ENCODE measurements at places on chromosomes 12 and 14.

DNA sequence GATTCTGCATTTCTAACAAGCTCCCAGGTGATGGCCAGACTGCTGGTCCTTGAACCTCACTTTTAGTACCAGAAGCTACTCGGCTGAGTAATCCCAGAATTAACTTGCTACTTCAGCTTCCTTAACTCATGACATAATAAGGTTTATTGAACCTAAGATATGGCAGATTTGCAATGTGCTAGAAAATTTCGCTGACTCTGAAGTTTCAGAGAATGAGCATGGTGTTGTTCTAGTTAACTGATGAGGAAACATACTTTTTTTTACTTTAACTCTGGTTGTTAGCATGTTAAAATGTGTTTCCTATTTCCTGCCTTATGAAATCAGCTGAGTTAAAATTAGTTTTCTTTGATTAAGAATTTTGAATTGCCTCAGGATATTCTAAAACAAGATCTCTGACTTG is 23.1 kb upstream of the COX16 start:
- H3K4me3 ChIP-seq = no peak overlapping the region
- no peak overlapping the region for H3K27ac ChIP-seq
- no peaks in the 10 kb centered on the region for H3K4me1 ChIP-seq

DNA sequence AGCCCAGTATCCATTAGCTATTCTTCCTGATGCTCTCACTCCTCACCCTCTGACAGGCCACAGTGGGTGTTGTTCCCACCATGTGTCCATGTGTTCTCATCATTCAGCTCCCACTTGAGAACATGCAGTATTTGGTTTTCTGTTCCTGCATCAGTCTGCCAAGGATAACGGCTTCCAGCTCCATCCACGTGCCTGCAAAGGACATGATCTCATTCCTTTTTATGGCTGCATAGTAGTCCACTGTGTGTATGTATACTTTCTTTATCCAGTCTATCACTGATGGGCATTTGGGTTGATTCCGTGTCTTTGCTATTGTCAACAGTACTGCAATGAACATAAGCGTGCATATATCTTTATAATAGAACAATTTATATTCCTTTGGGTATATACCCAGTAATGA is 8.9 kb downstream of the ATG2B start:
- H3K4me1 ChIP-seq = peaks cover 3% of the 10 kb centered on the region
- H3K27me3 ChIP-seq = no peaks in the 10 kb centered on the region
- no peak for DNase-seq
- H3K4me3 ChIP-seq = no peak overlapping the region
- H3K27ac ChIP-seq = no peak overlapping the region
- H3K36me3 ChIP-seq = no peaks in the 10 kb centered on the region

- no peak overlapping the region for H3K4me3 ChIP-seq
- H3K4me1 ChIP-seq = no peaks in the 10 kb centered on the region
- peaks cover under 1% of the 10 kb centered on the region for H3K27me3 ChIP-seq
- no peak for DNase-seq
- H3K36me3 ChIP-seq = no peaks in the 10 kb centered on the region
Measured at GRCh38 chr12:738712-739111, 13.7 kb upstream of the WNK1 start.

DNA sequence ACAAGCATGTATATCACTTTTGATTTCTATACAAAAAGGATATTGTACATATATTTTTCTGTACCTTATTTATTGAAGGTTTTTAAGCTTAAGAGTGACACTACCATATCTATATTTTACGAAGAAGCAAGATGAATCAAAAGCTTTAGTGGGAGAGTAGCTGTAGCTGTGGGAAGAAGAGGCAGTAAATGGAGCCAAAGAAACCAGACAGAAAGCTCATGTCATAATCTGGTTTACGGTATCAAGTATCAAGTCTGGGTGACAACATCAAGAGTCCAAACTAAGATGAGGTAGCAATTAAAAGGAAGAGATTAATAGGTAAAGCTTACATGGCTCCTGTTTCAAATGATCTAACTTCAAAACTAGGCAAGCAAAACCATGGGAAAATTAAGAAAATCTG is 54.8 kb downstream of the CEP83 start:
- DNase-seq = no peak
- H3K4me3 ChIP-seq = no peak overlapping the region
- no peaks in the 10 kb centered on the region for H3K4me1 ChIP-seq
- H3K27ac ChIP-seq = no peak overlapping the region

DNA sequence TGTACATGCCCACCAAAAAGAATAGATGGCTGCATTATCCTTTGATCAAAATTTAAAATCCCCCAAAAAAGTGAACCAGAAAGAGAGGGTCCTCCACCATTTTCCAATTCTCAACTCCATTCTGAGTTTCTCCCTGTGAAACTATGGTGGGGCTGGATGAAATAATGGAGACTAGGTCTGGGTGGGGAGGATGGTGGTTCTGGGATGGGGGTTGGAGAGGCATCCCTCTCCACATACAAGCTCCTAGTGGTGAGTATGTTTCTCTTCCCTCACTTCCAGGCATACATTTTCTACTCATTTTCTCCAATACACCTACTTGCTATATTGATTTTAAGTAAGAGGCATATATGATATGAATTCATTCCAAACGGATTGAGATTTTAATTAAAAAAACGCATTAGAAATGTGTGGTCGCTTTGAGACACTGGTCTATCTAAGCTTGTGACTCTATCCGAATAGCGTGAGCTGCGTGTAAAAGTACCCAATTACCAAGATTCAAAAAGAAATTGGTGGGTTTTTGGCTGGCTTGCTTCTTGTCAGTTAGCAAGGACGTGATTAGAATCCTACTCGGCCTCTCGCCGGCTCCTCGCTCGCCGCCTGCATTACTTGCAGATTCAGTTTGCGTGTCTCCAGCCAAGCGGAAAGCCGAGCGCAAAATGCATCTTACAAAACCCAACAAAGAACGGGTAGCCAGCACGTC is 3.4 kb downstream of the ASCL1 start:
- peak overlapping the region; percentile 84 for H3K4me3 ChIP-seq
- peaks cover 14% of the 10 kb centered on the region for H3K4me1 ChIP-seq
- H3K27me3 ChIP-seq = peaks cover 41% of the 10 kb centered on the region
- H3K27ac ChIP-seq = no peak overlapping the region
- H3K36me3 ChIP-seq = peaks cover 9% of the 10 kb centered on the region

DNA sequence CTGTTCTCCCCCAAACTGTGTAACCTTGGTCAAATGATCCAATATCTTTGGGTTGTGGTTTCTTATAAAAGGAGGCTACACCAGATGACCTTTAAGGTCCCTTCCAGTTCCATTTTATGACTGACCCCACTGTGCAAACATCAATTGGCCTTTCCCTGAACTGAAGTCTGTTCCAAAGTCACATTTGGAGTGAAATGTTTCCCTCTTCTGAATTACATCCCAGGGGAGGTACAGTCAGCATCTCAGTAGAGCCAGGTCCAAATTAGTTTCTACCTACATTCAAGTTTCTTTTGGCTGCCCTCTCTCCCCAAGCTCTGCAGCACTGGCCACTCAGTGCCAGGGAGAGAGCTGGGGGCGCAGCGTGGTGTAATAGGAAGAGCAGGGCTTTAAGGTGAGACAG is 34.4 kb downstream of the LIMA1 start:
- no peak for DNase-seq
- peaks cover 4% of the 10 kb centered on the region for H3K4me1 ChIP-seq

- no peaks in the 10 kb centered on the region for H3K27me3 ChIP-seq
- no peaks in the 10 kb centered on the region for H3K4me1 ChIP-seq
- no peak overlapping the region for H3K4me3 ChIP-seq
- H3K27ac ChIP-seq = no peak overlapping the region
- H3K36me3 ChIP-seq = no peaks in the 10 kb centered on the region
- no peak for DNase-seq
Measured at GRCh38 chr12:90323217-90323616, 614.6 kb upstream of the ATP2B1 start.

GRCh38 chr14:61406675-61407074 is 85.3 kb downstream of the PRKCH start:
- H3K27ac ChIP-seq = no peak overlapping the region
- H3K4me1 ChIP-seq = peaks cover 12% of the 10 kb centered on the region
- H3K4me3 ChIP-seq = no peak overlapping the region
- peaks cover 2% of the 10 kb centered on the region for H3K27me3 ChIP-seq
- no peak for DNase-seq
- H3K36me3 ChIP-seq = no peaks in the 10 kb centered on the region

- peak; percentile 91 for DNase-seq
- no peaks in the 10 kb centered on the region for H3K36me3 ChIP-seq
- H3K4me3 ChIP-seq = no peak within 1 kb of the TSS
- no peak within 1 kb of the TSS for H3K27ac ChIP-seq
Measured at GRCh38 chr12:53984901-53985691, at the start of gene HOXC10. Gene HOXC10 (plus strand): TSS chr12:53985146. CDS start chr12:53985260, 114 bp downstream.

DNA sequence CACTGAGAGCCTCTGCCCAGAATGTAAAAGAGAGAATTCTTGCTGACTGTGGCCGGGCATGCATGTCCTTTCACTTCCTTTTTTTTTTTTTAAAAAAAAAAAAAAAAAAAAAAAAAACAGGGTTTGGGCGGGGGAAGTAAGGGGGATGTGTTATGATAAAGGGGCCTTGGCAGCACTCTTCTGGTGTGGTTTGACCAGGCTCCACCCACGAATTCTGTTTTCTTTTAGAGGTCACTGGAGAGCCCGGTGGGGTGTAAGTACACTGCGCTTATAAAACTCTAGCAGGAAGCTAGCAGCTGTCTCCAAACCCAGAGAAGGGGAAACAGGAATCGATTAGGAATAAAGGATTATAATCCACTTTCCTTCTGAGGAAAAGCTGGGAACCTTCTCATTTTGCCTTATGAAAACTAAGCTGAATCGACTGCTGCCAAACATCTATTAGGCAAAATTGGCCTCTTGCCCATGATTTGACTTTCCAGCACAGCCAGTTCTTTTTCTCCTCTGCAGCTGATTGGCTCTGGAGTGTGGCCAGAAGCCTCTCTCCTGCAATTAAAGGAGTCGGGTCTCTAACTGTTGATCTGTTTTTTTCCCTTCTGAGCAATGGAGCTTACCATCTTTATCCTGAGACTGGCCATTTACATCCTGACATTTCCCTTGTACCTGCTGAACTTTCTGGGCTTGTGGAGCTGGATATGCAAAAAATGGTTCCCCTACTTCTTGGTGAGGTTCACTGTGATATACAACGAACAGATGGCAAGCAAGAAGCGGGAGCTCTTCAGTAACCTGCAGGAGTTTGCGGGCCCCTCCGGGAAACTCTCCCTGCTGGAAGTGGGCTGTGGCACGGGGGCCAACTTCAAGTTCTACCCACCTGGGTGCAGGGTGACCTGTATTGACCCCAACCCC is 27.7 kb upstream of the HIGD1C start:
- H3K27me3 ChIP-seq = peaks cover 2% of the 10 kb centered on the region
- H3K27ac ChIP-seq = no peak overlapping the region
- H3K4me1 ChIP-seq = peaks cover 15% of the 10 kb centered on the region
- no peaks in the 10 kb centered on the region for H3K36me3 ChIP-seq

DNA sequence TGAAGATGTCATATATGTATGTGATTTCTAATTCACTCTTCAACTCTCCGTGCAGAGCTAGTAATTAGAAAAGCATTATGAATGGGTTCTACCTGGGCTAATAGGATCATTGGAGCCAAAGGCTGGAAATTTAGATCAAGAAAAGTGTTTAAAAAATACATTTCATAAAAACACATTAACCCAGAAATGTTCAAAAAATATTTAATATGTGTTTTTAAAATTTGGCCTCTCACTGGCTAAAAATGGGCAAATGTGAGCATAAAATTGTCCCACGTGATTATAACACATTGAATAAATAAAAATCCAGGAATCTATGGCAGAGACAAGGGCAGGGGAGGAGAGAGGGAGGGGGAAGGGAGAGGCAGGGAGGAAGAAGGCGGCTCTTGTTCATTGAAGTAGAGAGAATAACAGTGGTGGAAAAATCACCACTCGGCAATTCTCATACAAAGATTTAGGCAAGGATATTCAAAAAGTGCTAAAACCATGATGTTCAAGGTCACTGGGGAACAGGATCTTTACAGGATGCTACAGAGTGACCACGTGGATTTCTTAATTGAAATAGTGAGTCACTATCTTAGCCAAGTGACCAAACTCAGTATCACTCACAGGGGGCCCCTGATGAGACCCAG is 38.8 kb downstream of the FBXO21 start:
- peaks cover 8% of the 10 kb centered on the region for H3K4me1 ChIP-seq
- no peak for DNase-seq
- H3K27me3 ChIP-seq = peaks cover 4% of the 10 kb centered on the region
- H3K4me3 ChIP-seq = no peak overlapping the region
- no peak overlapping the region for H3K27ac ChIP-seq

- H3K4me1 ChIP-seq = peaks cover 44% of the 10 kb centered on the region
- no peak for DNase-seq
- H3K27me3 ChIP-seq = peaks cover 9% of the 10 kb centered on the region
- H3K4me3 ChIP-seq = no peak overlapping the region
- H3K27ac ChIP-seq = peak overlapping the region; percentile 98
- peaks cover 6% of the 10 kb centered on the region for H3K36me3 ChIP-seq
Measured at GRCh38 chr12:131988054-131988796, 38.5 kb downstream of the EP400 start.

DNA sequence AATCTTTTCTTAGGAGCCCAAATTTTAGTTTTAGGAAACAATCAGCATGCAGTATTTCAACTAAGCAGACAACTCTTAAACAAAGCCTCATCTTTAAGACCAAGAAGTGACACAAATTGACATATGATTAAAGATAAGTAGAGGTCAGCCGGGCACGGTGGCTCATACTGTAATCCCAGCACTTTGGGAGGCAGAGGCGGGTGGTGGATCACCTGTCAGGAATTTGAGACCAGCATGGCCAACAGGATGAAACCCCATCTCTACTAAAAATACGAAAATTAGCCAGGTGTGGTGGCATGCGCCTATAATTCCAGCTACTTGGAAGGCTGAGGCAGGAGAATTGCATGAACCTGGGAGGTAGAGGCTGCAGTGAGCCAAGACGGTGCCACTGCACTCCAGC is 35.8 kb downstream of the BLTP3B start:
- H3K27ac ChIP-seq = no peak overlapping the region
- H3K36me3 ChIP-seq = peaks cover 11% of the 10 kb centered on the region
- DNase-seq = no peak
- no peak overlapping the region for H3K4me3 ChIP-seq

GRCh38 chr12:90173499-90174197 is 465.0 kb upstream of the ATP2B1 start:
- H3K36me3 ChIP-seq = no peaks in the 10 kb centered on the region
- H3K27ac ChIP-seq = peak overlapping the region; percentile 3
- DNase-seq = no peak
- H3K4me3 ChIP-seq = no peak overlapping the region
- H3K4me1 ChIP-seq = peaks cover 11% of the 10 kb centered on the region
- H3K27me3 ChIP-seq = no peaks in the 10 kb centered on the region
